Right cardiac atrium (tissue), 5 donors: ENCODE measurements at places on chromosomes 6 and 20.

DNA sequence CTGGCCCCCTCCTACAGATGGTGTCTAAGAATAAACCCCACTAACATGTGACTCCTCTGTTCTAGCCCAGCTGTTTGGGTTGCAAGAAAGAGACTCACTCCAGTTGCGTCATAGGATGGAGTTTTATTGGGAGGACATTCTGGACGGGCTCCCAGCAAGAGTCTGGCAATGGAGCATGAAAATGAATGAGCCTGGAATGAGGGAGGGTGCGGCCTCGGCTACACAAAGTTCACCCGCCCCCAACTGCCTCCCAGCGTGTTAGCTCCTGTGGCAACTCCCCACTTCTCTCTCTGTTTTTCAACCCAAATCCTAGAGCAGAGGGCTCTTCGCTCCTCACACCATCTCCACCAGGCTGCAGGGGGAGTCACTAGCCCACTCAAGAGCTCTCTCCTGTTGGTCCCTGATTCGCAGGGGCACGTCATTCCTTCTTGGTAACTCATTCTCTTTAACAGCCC lies 5.1 kb upstream of the ADAM33 start:
- peak; percentile 94 for DNase-seq

- DNase-seq: no peak
Measured at GRCh38 chr6:13536796-13537526, 37.4 kb upstream of the SIRT5 start.

- DNase-seq: no peak
Measured at GRCh38 chr20:47917549-47918070, 132.3 kb upstream of the SULF2 start.

DNA sequence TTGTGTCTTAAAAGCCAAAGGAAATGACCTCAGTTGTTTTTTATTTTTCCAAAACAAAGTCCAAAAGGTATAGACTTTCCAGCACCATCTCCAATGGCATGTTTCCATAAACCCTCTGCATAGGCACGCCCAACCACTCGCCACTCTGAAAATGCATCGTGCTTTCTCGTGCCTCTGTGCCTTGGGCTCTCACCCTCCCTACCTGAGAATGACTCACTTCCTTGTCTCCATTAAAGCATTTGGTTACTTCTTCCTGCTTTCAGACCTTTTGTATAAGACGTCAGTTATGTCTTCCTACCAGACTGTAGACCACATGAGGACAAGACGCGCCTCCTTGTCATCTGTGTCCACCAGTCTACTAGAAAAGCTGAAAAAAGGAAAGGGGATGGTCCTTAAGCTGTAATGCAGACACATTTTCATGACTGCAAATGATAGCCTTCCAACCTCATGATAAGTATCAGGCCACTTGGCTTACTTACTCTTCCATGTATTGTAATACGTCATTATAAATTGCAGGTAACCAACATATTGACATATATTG lies 61.2 kb upstream of the CDYL start:
- DNase-seq: no peak

DNA sequence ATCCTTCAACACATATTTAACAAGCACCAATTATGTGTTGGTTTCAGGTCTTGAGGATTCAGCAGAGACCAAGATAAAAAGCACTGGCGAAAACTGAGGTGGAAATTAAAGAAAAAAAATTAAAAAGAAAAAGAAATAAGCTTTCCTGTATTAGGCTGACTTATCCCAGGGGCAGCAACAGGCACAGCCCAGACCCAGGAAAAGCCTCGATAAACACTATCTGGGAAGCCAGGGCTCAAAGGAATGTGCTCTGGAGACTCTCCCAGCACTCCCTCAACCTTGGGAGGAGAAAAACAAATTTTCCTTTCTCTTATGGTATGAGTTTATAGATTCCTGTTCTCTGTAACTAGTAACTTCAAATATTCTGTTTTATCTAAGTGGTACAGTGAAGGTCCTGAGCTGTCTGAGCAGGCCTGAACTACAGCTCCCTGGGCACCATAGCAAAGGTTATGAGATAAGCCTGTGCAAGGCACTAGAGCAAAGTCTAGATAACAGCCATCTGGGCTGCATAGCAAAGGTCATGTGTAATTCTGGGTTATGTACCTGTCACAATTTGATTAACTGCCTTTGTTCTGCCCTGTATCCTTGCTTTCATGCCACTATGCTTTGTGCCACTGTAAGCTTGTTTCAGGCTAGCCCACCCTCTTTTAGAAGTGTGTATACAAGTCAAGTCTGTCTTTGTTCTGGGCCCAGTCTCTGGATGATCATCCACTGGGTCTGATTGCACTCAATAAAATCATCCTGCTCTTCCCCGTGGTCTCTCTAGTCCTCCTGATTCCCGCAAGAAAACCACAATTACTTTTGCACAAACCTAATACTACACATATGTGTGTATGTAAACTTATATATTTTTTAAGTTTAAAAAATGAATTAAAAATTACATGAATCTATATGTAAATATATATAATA lies 54.0 kb downstream of the IL22RA2 start:
- DNase-seq: no peak

DNA sequence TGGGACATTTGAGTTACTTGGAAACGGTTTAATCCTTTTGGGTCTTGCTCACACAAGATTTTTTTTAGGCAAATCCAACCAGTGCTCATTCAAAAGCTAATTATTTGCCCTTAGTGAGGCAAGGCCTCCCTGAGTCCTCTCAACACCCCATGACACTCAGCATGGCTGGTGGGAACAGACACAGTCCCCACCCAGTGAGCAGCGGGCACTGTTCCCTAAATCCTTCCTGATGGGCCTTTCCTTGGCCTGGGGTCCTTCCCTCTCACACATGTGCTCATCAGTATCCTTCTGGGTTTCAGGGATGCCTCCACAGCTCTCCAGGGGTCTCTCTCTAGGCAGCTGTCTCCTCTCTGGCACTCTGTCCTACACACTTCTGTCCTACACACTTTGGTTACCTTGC lies 28.0 kb downstream of the PLAGL2 start:
- no peak for DNase-seq

- DNase-seq: no peak
Measured at GRCh38 chr6:78810146-78810545, 57.2 kb upstream of the IRAK1BP1 start.

- DNase-seq: peak; percentile 97
Measured at GRCh38 chr6:31197559-31198305, 27.2 kb upstream of the POU5F1 start.

DNA sequence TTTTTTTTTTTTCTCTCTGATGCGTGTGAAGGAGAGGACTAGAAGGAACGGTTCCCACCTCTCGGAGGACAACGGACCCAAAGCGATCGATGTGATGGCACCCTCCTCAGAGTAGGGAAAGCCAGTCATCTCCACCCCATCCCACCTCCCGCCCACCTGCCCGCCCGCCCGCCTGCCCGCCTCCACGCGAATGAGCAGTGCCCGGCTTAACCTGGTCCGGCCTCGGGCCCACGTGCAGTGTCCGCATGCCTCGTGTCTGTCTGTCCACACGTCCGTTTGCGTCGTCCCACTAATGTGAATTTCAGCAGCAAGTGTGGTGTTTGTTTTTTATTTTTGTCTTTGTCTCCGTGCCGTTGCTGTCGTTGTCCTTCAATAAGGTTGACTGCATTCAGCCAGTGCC lies 42.1 kb upstream of the MYL9 start:
- no peak for DNase-seq

DNA sequence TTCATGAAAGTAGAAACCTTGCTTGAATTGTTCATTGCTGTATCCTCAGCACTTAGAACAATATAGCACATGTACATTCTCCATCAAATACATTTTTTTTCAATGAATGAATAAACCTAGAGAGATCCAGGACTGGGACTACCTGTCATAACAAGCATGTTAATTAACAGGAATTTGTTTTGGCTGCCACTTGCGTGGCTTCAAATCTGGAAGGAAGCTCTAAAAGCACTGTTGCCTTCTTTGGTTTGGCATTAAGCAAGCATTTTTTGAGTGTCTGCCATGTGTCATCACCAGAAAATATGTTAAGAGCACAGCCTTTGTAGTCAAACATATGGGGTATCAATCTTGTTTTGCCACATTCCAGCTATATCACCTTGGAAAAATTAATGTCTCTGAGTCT lies 131.9 kb upstream of the BACH2 start:
- no peak for DNase-seq

DNA sequence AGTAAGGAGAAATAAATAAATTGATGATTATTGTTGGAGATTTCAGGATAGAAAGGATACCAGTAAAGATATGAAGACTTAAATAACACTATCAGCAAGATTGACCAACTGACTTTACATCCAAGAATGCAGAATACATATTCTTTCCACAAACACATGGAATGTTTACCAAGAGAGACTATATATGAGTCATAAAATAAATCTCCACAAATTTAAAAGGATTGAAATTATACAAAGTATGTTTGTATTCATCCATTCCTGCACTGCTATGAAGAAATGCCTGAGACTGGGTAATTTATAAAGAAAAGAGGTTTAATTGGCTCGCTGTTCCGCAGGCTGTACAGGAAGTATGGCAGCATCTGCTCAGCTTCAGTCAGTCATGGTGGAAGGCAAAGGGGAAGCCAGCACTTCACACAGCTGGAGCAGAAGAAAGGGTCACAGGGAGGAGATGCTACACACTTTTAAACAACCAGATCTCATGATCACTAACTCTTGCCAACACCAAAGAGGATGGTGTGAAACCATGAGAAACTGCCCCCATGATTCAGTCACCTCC lies 56.7 kb upstream of the TNFRSF21 start:
- no peak for DNase-seq

DNA sequence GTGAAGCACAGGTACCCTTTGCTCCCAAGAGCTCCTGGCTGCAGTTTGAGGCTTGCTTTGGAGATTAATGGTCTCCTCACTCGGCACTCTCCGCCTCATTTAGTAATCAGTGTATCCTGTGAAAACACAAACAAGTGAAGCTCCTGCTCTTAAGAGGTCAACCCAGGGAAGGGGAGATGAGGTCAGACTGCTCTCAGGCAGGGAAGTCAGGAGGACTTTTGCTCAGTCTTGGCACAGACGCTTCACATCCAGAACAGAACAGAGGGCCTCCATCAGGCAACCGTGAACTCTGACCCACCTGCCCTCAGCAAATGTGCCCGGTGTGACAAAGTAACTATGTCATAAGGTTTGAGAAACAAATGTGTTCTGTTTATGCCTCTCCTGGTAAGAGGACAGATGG lies 428.8 kb upstream of the JARID2 start:
- no peak for DNase-seq

GRCh38 chr6:106614166-106614565 lies 15.1 kb downstream of the RTN4IP1 start:
- no peak for DNase-seq

DNA sequence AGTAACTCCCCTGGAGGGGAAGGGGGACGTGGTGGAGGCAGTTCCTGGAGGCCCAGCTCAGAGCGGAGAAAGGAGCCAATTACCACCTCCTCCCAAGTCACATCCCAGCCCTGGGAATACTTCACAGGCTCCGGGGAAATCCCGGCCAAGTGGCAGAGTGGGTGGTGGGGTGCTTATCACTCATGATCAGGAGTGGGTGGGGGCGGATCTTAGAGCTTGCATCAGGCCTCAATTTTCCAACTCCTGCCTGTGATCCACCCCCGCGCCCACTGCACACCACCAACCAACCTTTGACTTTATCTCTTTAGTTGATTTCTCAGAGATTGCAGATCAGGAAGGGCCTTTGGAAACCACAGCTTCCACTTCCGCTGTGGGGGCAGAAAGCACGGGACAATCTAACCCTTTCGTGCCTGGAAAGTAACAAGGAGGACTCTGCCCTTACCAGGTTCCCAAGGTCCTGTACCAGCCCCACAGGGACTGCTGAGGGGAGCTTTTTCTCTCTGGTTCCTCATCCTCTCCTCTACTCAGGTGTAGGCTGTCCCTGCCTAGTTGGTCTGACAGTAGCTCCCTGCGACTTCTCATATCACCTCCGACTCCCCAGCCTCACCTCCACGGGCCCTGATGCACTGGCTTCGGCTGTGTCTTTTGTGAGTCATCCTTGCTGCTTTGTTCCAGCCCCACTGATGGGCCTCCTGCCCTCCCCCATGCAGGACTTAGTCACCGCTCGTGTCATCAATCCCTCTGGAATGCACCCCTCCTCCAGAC lies 24.9 kb upstream of the IER3 start:
- DNase-seq: peak; percentile 70

DNA sequence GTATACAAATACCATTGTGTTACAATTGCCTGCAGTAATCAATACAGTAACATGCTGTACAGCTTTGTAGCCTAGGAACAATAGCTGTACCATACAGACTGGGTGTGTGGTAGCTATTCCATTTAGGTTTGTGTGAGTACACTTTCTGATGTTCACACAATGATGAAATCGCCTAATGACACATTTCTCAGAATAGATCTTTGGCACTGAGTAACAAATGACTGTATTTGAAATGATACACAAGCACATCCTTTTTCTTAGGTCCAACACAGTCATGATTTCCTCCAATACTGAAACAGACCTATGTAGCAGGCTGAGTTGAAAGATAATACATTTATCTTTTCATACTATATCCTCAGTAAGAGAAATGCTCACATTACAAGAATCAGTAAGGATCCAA lies 13.9 kb downstream of the KHDRBS2 start:
- DNase-seq: no peak

DNA sequence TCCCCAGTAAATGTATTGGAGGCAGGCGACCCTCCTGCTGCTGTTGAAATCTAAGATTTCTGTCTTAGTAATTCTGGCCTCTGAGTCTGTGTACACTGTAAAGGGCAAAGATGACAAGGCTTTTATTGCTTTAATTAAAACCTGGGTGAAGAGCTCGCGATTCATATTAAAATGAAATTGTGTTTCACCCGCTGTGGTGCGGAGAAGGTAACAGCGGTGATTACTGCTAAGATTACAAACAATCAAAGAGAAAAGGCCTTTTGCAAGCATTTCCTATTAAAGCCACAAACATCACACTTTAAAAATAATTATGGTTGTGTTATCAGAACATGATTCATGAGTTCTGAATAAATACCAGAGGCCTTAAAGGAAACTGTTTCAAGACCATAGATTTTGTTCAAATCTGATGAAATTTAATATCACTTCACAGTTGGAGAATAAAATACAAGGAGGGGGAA lies 69.3 kb downstream of the TOX2 start:
- no peak for DNase-seq

DNA sequence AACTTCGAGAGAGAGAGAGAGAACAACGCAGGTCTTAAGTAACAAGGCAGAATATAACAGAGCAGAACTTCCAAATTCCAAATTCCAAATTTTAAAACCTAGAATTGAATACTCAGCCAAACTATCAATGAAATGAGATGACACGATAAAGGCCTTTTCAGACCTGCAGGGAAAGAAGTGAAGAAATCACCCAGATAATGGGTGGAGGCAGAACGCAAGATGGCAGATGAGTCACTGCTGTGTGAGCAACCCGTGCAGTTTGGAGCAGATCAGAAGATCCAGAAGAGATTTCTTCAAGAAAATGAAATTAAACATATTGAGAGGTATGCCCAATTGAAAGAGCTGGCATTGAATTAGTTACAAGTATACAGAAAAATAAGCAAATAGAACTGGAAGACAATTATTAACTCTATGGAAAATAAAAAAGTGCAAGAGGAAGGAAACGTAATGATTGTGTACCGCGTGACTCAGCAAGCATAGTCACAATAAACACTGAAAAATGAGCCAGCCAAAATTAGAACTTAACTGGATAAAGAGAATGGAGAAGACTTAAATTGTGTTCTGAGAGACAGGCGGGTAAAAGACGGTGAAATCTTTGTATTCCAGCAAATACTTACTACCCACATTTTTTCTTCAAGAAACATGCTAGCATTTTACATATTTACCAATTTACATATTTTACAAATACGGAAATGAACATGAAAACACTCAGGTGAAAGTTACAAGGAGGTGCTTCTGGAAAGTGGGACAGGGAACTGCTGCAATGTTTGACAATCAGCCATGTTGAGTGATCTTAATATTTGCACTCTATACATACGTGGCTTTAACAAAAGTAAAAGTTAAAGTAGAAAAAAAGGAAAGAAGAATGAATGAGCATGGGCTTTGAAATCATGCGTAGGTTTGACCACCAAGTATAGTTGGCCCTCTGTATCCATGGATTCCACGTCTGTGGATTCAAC lies 87.9 kb upstream of the CDYL start:
- DNase-seq: no peak
